Smooth muscle cell of the coronary artery (primary cell): ENCODE measurements at places on chromosomes 7 and 10. TPM values are rescaled to one million over a fixed set of nuclear protein-coding genes. Genes with fewer than 3 reads are reported as not detected.

PRKG1 gene
- total RNA-seq: 24.8 and 76.2 TPM in 2 replicates

PTN gene
- total RNA-seq: 1.6 and 9.3 TPM in 2 replicates

TRIM50 gene
- total RNA-seq: not detected in 2 replicates

COL13A1 gene
- 4.0 and 34.8 TPM in 2 replicates for total RNA-seq

WNT16 gene
- total RNA-seq: 1.6 TPM in 1 of 2 replicates, not detected in the other

GRM3 gene
- total RNA-seq: not detected in 2 replicates

RBM20 gene
- total RNA-seq: under 0.01 and 0.45 TPM in 2 replicates

TRIL gene
- 0.45 and 1.1 TPM in 2 replicates for total RNA-seq

NUTM2A gene
- total RNA-seq: 0.12 and 0.15 TPM in 2 replicates

PRF1 gene
- total RNA-seq: not detected in 2 replicates

FXYD4 gene
- not detected in 2 replicates for total RNA-seq

OR6V1 gene
- total RNA-seq: not detected in 2 replicates

AEBP1 gene
- 80.0 and 122 TPM in 2 replicates for total RNA-seq

MSMB gene
- not detected in 2 replicates for total RNA-seq

RAB11FIP2 gene
- 6.6 and 11.8 TPM in 2 replicates for total RNA-seq

CPED1 gene
- total RNA-seq: 32.2 and 50.7 TPM in 2 replicates

OGDHL gene
- total RNA-seq: 0.12 and 2.0 TPM in 2 replicates

VOPP1 gene
- total RNA-seq: 56.7 and 112 TPM in 2 replicates

CPA5 gene
- 0.08 and 0.12 TPM in 2 replicates for total RNA-seq

GFRA1 gene
- total RNA-seq: under 0.01 and 0.35 TPM in 2 replicates

KNDC1 gene
- 0.23 and 1.6 TPM in 2 replicates for total RNA-seq

PNLIPRP1 gene
- total RNA-seq: not detected in 2 replicates

ASB10 gene
- total RNA-seq: not detected in 2 replicates

MAGI2 gene
- total RNA-seq: 2.4 and 5.1 TPM in 2 replicates

BBIP1 gene
- 6.1 and 20.0 TPM in 2 replicates for total RNA-seq

SUN3 gene
- not detected in 2 replicates for total RNA-seq

PYROXD2 gene
- total RNA-seq: 7.3 and 16.7 TPM in 2 replicates

OR13A1 gene
- 0.12 TPM in 1 of 2 replicates, not detected in the other for total RNA-seq

PPP1R17 gene
- total RNA-seq: not detected in 2 replicates

TIAL1 gene
- total RNA-seq: 14.7 and 16.8 TPM in 2 replicates

NODAL gene
- not detected in 2 replicates for total RNA-seq

HECW1 gene
- 2.2 TPM in 1 of 2 replicates, not detected in the other for total RNA-seq

APBB1IP gene
- total RNA-seq: 5.9 TPM in 1 of 2 replicates, not detected in the other

ITIH5 gene
- total RNA-seq: 0.08 and 3.6 TPM in 2 replicates

ATOH7 gene
- not detected in 2 replicates for total RNA-seq

VSTM4 gene
- 0.23 and 11.1 TPM in 2 replicates for total RNA-seq

PHKG1 gene
- 0.98 and 7.5 TPM in 2 replicates for total RNA-seq

FGL2 gene
- 2.6 and 9.8 TPM in 2 replicates for total RNA-seq

PNLIPRP3 gene
- not detected in 2 replicates for total RNA-seq

CASD1 gene
- total RNA-seq: 7.6 and 12.4 TPM in 2 replicates

LRRC61 gene
- total RNA-seq: 0.08 TPM in 1 of 2 replicates, not detected in the other

GUSB gene
- total RNA-seq: 20.5 and 28.4 TPM in 2 replicates

CALHM1 gene
- not detected in 2 replicates for total RNA-seq

COL26A1 gene
- 0.08 TPM in 1 of 2 replicates, not detected in the other for total RNA-seq

DRGX gene
- total RNA-seq: not detected in 2 replicates

ARHGAP19 gene
- total RNA-seq: 4.8 and 4.9 TPM in 2 replicates

HOXA9 gene
- total RNA-seq: not detected in 2 replicates

RARRES2 gene
- total RNA-seq: 1.2 and 15.2 TPM in 2 replicates

STRA8 gene
- not detected in 2 replicates for total RNA-seq

ADAMTS14 gene
- total RNA-seq: 1.5 and 9.0 TPM in 2 replicates
